Panc1 (cell line): ENCODE measurements at places on chromosomes 5 and 9.

- no peak for DNase-seq
Observed at GRCh38 chr9:35962126-35962906, 4.4 kb upstream of the OR2S2 start.

- DNase-seq: no peak
Observed at GRCh38 chr9:125902214-125902613, 155.0 kb downstream of the PBX3 start.

DNA sequence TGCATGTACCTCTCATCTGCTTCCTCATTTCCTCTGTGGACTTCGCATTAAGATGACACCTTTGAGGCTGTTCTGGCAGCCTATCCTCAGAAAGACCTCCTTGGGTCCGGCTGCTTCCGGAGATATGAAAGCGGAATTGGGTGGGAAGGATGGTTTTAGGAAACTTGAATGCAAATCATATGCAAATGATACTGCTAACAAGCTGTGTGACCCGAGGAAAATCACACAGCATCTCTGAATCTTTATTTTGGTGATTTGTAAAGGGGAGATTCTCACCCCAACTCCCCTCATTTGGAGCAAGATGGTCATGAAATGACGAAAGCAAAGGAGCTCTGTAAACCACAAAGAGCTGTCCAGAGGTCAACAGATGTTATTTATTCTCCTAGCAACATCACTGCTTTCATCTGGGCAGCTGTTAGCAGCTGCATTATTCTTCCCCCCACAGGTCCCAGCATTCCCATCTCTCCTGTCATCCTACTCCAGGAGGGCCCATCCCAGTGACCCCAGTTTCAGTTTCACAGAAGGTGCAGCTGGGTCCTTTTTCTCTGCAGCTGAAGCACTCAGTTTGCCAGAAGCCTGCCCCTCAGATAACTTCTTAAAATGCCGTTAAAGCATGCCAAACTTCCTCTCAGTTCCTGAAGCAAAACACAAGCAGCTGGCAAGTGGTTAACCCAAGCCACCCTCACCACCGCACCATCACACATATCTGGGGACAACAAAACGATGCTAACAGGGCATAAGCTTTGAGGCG lies 269.5 kb downstream of the SEC61B start:
- DNase-seq: no peak

DNA sequence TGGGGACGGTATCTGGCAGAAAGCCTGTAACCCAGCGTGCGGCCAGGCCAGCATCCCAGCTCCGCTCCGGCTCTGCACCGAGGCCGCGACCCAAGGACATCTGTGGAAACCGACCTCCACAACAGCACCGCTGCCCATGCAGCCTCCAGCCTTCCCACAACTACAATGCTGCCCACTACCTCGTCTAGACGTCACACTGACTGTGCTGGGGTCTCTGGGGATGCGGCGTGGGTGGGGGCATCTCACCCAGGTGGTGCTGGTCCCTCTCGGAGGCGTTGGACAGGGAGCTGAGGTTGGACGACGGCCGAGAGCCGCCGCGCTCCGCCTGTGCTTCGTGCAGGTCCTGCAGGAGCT lies 14.4 kb upstream of the ZDHHC11 start:
- no peak for DNase-seq

GRCh38 chr5:152853361-152853760 lies 448.3 kb upstream of the NMUR2 start:
- DNase-seq: no peak

DNA sequence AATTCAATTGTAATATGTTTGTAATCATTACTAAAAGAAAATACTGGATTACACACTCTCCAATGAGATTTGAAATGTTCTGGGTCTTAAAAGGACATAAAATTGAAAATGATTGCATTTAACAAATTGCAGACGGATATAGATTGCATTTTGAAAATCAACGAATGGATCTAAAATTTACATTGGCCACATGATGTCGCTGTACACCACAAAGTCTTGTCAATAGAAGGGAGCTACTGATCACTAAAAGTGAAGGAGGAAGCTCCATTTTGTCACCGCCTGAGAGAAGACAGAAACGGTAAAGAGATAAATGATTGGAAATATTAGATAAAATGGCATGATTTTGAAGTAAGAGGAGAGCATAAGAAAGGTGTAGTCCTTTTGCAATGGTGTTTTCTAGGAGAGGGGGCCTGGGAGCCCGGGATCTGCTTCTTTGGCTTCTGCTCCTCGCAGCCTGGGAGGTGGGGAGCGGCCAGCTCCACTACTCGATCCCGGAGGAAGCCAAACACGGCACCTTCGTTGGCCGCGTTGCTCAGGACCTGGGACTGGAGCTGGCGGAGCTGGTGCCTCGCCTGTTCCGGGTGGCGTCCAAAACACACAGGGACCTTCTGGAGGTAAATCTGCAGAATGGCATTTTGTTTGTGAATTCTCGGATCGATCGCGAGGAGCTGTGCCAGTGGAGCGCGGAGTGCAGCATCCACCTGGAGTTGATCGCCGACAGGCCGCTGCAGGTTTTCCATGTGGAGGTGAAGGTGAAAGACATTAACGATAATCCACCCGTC lies at the start of gene PCDHA1:
PCDHA1 (plus strand) TSS at position 236 of the 782 bp plus-strand sequence.
- DNase-seq: no peak
